ENCODE measurements at places on chromosomes 5 and 9.

DNA sequence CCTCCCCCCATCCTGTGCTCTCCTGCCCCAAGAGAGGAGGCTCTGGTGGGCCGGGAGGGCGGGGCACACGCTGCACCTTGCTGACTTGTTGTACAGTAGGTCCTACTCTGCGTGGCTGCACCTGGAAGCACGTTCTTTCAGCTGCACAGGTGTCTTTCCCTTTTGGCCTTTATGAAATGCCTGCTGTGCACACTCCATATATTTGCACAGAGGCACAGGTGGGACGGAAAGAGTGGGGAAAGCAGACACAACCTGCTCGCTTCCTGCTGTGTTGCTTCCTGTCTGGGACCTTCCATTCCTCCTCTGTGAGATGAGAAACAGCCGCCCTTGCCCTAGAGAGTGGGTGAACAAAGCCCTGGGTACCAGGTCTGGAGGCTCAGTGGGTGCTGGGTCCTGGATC is 4.8 kb downstream of the USP20 start:
- no peaks in the 10 kb centered on the region for H3K27me3 ChIP-seq
- peak overlapping the region; percentile 54 for H3K27ac ChIP-seq
- H3K36me3 ChIP-seq = peaks cover 14% of the 10 kb centered on the region

DNA sequence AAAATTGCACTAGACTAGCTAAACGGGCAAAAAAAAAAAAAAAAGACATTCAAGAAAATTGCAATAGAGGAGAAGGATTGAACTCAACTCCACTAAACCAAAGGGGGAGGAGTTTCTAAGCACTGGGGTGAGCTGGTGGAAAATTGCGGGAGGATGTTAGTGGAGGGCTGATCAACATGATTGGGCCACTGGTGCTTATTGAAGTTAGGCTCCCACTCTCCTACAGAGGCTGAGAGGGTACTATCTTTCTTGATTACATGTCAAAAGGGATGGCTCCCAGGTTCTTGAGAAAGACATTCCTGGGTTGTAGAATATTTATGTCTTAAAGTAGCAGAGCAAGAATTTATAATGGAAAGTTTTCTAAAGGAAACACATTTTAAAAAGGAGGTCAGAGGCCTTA is 38.0 kb downstream of the CAMK4 start:
- H3K27me3 ChIP-seq = no peaks in the 10 kb centered on the region
- no peak for DNase-seq
- no peak overlapping the region for H3K27ac ChIP-seq
- peaks cover 59% of the 10 kb centered on the region for H3K36me3 ChIP-seq

DNA sequence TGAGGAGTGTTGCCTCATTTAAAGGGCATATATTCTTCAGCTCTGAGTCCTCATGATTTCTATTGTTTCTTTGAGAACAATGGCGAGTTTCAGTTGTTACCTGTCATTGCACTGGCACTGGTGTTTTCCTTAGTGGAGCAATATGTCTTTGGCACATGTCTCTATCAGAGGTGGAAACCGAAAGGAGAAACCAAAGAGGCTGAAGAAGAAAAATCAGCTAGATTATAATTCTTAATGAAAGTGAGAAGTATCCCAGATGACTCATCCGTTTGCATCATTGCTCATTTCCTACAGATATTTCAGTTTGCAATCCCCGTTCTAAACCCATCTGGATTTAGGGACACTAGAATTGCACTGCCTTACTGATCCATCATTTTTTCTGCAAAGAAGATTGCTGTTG is 324.6 kb downstream of the TMEM232 start:
- no peak for DNase-seq
- H3K4me3 ChIP-seq = no peak overlapping the region
- no peaks in the 10 kb centered on the region for H3K36me3 ChIP-seq
- H3K27me3 ChIP-seq = no peaks in the 10 kb centered on the region
- H3K4me1 ChIP-seq = no peaks in the 10 kb centered on the region

GRCh38 chr9:120345379-120345778 is 234.6 kb downstream of the CDK5RAP2 start:
- H3K4me1 ChIP-seq = no peaks in the 10 kb centered on the region
- H3K27me3 ChIP-seq = peaks cover 21% of the 10 kb centered on the region
- H3K27ac ChIP-seq = no peak overlapping the region
- DNase-seq = no peak

GRCh38 chr5:145141534-145141933 is 693.6 kb downstream of the PRELID2 start:
- no peak overlapping the region for H3K4me3 ChIP-seq
- H3K4me1 ChIP-seq = no peaks in the 10 kb centered on the region
- H3K27me3 ChIP-seq = no peaks in the 10 kb centered on the region
- H3K27ac ChIP-seq = no peak overlapping the region
- DNase-seq = no peak

DNA sequence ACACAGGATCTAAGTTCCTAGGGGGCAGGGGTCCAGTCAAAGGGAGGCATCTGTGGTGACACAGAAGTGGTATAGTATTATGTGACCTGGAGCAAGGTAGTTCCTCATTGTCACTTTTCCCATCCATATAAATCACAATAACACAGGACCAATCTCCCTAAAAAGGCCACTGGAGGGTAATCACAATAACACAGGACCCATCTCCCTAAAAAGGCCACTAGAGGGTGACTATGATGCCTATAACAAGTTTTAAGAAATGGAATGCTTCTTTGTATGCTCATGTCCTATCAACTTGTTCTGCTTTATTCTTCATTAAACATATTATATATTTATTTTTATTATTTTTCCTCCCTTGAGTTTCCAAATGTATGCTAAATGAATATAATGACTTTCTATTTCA is 254.6 kb downstream of the ASTN2 start:
- DNase-seq = no peak
- no peaks in the 10 kb centered on the region for H3K27me3 ChIP-seq
- H3K36me3 ChIP-seq = no peaks in the 10 kb centered on the region
- no peak overlapping the region for H3K27ac ChIP-seq
- H3K4me3 ChIP-seq = no peak overlapping the region

DNA sequence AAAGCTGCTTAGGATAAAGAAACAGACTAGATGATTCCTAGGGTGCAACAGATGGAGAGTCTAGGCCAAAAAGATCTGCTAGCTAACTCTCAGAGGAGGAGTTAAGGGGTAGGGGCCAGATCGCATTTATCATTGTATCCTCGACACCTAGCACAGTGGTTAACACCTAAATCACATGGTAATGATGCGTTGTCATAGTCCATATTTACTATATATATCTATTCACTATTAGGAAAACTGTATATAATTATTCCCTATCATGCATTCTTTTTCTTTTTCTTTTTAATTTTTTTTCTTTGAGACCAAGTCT is 92.8 kb upstream of the SLC44A1 start:
- peaks cover 9% of the 10 kb centered on the region for H3K4me1 ChIP-seq
- H3K27ac ChIP-seq = no peak overlapping the region
- no peaks in the 10 kb centered on the region for H3K27me3 ChIP-seq
- no peak for DNase-seq

DNA sequence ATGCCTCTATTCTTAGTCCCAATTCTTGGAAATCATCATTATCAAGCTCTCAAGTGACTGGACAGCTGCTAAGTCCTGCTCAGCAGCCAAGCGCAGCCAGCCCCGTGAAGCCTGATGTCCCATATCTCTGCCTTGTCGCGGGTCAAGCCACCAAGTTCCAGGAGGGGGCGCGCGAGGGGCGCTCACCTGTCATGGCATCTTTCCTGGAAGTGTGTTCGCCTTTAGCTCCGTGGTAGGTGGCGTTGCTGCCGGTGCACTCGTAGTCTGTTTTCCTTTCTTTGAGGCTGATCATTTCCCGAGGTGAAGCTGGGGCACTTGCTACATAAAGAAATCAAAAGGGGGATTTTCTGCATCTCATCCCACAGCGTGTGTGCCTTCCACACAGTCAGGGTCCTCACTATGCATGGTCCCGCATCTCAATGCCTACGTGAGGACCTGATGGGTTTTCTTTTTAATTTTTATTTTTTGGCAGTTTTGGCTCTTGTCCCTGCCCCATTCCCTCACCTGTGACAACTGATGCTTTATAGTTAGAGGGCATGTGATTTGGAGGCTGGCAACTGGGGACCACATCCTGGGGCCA is 227.0 kb upstream of the DAP start:
- peak overlapping the region; percentile 51 for H3K4me3 ChIP-seq
- no peaks in the 10 kb centered on the region for H3K36me3 ChIP-seq
- no peak overlapping the region for H3K27ac ChIP-seq

GRCh38 chr5:95365302-95366095 is 25.7 kb upstream of the FAM81B start:
- no peak overlapping the region for H3K27ac ChIP-seq
- H3K36me3 ChIP-seq = no peaks in the 10 kb centered on the region
- no peaks in the 10 kb centered on the region for H3K27me3 ChIP-seq
- DNase-seq = no peak
- no peak overlapping the region for H3K4me3 ChIP-seq

DNA sequence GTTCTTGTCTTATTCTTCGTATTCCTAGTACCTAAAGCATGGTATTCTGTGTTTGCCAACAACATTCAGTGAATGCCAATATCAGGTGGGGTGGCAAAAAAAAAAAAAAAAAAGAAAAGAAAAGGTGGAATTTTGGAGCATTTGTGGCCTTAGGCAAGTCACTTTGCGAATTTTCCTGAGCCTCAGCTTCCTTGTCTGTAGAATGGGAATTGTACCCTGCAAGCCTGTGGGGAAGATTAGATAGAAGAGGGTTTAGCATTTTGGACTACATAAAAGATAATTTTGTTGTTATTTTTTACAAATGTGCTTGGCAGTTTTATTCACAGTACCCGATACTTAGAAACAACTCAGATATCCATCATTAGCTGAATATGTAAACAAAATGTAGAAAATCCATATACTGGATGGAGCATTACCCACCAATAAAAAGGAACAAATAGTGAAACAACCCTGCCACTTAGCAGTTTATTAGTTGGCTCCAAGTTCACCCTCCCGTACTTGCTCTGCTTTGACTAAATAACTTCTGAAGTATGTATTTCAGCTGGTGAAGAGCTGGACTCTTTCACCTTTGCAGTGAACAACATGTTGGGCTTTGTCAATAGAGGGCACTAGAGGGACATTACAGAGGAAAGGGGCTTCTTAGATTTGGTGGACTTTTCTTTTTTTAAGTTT is 13.6 kb downstream of the UBE2D2 start:
- no peak overlapping the region for H3K4me3 ChIP-seq
- DNase-seq = no peak
